Breast epithelium (tissue), 4 donors: ENCODE measurements at places on chromosomes 16 and 17.

- no peak overlapping the region for H3K27ac ChIP-seq
- DNase-seq = no peak
- no peaks in the 10 kb centered on the region for H3K36me3 ChIP-seq
- H3K4me1 ChIP-seq = no peaks in the 10 kb centered on the region
- H3K27me3 ChIP-seq = no peaks in the 10 kb centered on the region
Observed at GRCh38 chr17:72004611-72005331, 116.0 kb upstream of the SOX9 start.

DNA sequence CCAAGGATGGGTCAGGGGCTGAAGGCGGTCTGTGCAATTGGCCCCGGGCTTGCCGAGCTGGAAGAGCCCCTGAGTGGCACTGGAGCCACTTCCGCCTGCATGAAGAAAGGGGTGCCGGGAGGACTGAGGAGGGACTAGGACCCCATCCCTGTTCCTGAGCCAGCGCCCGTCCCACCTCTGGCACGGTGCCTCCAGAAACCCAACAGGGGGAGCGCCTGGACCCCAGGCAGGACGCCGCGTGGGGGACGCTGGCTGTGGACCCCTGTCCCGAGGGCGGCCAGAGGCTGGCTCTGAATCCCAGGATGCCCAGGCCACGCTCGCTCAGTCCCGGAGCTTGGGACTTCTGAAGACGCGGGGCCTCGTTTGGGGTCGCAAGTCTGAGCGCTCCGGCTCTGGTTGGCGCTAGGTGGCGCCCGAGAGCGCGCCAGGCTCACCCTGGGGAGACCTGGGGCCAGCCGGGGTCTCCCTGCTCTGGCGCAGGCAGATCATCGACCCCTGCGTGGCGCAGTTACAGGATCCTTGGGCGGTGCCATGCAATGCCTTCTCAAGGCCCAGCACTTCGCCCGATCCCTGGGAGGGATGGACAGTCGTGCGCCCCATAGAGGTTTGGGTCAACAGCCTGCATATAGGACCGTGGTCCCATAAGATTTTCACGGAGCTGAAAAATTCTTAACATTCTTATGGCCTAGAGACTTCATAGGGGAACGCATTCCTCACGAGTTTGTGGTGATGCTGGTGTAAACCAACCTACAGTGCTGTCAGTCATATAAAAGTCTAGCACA, 58.5 kb upstream of the CREBBP start:
- H3K4me3 ChIP-seq = peak overlapping the region; percentile 66
- no peaks in the 10 kb centered on the region for H3K27me3 ChIP-seq
- DNase-seq = no peak
- no peaks in the 10 kb centered on the region for H3K4me1 ChIP-seq
- H3K36me3 ChIP-seq = no peaks in the 10 kb centered on the region

GRCh38 chr17:72466606-72467005, 345.8 kb downstream of the SOX9 start:
- H3K4me1 ChIP-seq = no peaks in the 10 kb centered on the region
- DNase-seq = no peak
- H3K27me3 ChIP-seq = no peaks in the 10 kb centered on the region

GRCh38 chr17:81537856-81538555, 9.8 kb downstream of the FSCN2 start:
- H3K4me1 ChIP-seq = no peaks in the 10 kb centered on the region
- H3K27me3 ChIP-seq = no peaks in the 10 kb centered on the region
- H3K27ac ChIP-seq = no peak overlapping the region

DNA sequence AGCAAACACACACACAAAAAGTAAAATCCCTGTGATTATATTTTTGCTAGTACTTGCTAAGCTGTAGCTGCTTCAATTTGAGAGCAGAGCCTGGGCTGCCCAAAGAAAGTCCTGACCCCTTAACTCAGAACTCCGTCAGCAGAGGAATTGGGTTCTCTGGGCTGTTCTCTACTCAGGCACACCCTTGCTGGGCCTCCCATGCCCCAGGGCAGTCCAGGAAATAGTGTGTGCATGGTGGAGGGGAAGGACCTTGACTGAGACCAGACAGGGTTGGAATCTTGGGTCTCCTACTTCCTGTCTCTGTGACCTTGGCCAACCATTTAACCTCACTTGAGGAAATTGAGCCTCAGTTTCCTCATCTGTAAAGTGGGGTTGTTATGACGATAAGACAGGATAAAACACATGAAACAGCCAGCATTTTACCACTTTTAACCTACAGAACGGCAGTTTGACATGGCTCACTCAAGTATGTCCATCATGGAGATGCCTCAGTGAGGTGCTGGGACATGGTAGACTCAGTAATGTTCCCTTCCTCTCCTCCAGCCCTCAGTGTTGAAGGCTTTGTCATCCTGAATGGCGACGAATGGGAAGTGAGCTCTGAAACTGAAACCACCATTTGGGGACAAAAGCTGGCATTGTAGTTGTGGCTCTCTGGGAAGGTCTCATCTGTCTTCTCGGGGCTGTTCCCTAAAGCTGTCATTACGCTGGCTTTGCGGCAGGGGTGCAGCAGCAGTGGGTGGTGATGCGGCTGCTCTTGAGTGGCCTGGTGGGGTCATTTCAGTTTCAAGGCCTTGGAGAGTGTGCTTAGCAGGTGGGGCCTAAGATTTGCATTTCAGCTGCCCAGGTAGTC, 74.9 kb downstream of the CMIP start:
- no peak overlapping the region for H3K4me3 ChIP-seq
- no peak for DNase-seq
- H3K4me1 ChIP-seq = no peaks in the 10 kb centered on the region
- H3K27me3 ChIP-seq = no peaks in the 10 kb centered on the region
- H3K36me3 ChIP-seq = no peaks in the 10 kb centered on the region

DNA sequence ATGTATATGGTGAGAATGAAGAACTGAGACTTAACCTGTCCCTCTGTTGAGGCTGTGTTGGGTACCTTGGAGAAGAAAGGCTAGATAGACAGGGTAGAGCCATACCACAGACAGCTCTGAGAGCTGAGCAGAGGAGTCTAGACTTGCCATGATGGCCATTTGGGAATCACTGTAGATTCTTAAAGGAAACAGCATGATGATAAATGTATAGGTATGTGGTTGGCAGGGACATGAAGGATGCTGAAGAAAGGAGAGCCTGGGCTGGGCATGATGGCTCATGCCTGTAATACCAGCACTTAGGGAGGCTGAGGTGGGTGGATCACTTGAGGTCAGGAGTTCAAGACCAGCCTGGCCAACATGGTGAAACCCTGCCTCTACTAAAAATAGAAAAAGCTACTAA, 114.4 kb upstream of the HAS3 start:
- no peaks in the 10 kb centered on the region for H3K27me3 ChIP-seq
- no peaks in the 10 kb centered on the region for H3K4me1 ChIP-seq
- H3K36me3 ChIP-seq = no peaks in the 10 kb centered on the region
- no peak overlapping the region for H3K4me3 ChIP-seq
- DNase-seq = no peak
- no peak overlapping the region for H3K27ac ChIP-seq

- H3K4me3 ChIP-seq = no peak overlapping the region
- H3K36me3 ChIP-seq = no peaks in the 10 kb centered on the region
- H3K27ac ChIP-seq = peak overlapping the region; percentile 85
- no peak for DNase-seq
Observed at GRCh38 chr17:77392376-77393273, 251.9 kb downstream of the SEC14L1 start.

DNA sequence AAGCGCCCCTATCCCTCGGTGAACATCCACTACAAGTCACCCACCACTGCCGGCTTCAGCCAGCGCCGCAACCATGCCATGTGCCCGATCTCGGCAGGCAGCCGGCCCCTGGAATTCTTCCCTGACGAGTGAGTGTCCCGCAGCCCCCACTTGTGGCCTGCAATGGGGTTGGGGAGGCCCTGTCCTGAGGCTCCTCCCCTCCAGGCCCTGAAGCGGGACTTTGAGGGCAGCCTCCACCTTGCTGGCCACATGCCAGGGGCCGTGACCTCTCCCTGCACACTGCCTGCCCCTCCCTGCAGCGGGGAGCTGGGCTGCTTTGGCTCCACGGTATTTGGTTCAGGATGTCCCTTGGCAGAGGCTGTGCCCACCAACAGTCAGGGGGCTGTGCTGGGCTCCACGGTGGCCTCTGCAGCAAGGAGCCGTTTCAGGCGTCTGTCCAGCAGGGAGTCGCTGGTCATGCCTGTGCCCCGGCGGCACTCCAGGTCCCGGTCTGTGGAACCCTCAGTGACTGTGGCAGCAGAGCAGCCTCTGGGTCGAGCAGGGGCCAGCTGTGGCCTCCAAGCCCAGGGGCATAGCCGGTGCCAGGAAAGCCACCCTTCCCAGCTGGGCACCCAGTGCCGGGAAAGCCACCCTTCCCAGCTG, 8.3 kb downstream of the NME3 start:
- no peak for DNase-seq
- no peaks in the 10 kb centered on the region for H3K4me1 ChIP-seq
- peaks cover 5% of the 10 kb centered on the region for H3K36me3 ChIP-seq
- H3K27me3 ChIP-seq = no peaks in the 10 kb centered on the region
- no peak overlapping the region for H3K4me3 ChIP-seq

GRCh38 chr17:21245639-21246084, 7.5 kb downstream of the NATD1 start:
- H3K36me3 ChIP-seq = no peaks in the 10 kb centered on the region
- no peak overlapping the region for H3K27ac ChIP-seq
- H3K4me3 ChIP-seq = no peak overlapping the region
- H3K4me1 ChIP-seq = peaks cover 6% of the 10 kb centered on the region

DNA sequence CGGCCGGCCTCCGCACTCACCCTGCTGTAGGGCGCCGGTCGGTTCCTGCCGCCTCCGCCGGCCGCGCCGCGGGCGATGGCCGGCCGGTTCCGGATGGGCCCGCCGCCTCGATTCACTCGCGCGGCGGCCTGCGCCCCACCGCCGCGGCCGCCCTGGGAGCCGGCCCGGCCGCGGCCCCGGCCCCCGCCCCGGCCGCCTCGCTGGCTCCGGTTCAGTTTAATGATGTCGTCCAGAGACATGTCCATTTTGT, 158 bp downstream of the ALYREF start:
- peaks cover 7% of the 10 kb centered on the region for H3K4me1 ChIP-seq
- peak overlapping the region; percentile 98 for H3K4me3 ChIP-seq
- no peak for DNase-seq
- H3K36me3 ChIP-seq = no peaks in the 10 kb centered on the region
- H3K27me3 ChIP-seq = no peaks in the 10 kb centered on the region

GRCh38 chr16:10589109-10589508, 8.7 kb upstream of the EMP2 start:
- no peaks in the 10 kb centered on the region for H3K36me3 ChIP-seq
- no peak overlapping the region for H3K27ac ChIP-seq
- DNase-seq = no peak
- H3K4me3 ChIP-seq = no peak overlapping the region

DNA sequence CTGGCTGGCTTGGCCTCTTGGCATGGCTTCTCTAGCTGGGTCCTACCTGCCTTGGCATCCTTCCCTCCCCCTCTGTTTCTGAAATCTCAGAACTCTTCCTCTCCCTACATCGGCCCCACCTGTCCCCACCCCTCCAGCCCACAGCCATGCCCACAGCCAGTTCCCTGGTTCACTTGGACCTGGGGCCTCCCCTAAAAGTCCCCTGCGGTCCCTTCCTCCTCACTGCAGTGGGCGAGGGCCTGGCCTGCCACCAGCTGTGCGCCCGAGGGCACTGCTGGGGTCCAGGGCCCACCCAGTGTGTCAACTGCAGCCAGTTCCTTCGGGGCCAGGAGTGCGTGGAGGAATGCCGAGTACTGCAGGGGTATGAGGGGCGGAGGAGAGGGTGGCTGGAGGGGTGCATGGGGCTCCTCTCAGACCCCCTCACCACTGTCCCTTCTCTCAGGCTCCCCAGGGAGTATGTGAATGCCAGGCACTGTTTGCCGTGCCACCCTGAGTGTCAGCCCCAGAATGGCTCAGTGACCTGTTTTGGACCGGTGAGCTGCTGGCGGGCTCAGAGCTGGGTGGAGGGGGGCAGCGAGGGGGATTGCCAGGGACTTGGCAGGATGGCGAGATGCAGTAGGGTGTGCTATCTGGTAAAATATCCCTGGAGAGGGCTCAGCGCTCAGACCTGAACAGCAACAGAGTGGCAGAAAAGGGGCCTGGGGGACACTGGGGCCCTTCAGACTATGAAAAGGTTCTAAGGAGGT, 14.1 kb downstream of the MIEN1 start:
- no peak for DNase-seq
- H3K36me3 ChIP-seq = no peaks in the 10 kb centered on the region
- H3K27me3 ChIP-seq = no peaks in the 10 kb centered on the region
- peak overlapping the region; percentile 93 for H3K27ac ChIP-seq
- H3K4me3 ChIP-seq = peak overlapping the region; percentile 13
- peaks cover 4% of the 10 kb centered on the region for H3K4me1 ChIP-seq

- H3K4me3 ChIP-seq = peak overlapping the region; percentile 86
- H3K27me3 ChIP-seq = no peaks in the 10 kb centered on the region
- H3K4me1 ChIP-seq = peaks cover 11% of the 10 kb centered on the region
Observed at GRCh38 chr17:7883781-7884386, 4.7 kb upstream of the CHD3 start.

DNA sequence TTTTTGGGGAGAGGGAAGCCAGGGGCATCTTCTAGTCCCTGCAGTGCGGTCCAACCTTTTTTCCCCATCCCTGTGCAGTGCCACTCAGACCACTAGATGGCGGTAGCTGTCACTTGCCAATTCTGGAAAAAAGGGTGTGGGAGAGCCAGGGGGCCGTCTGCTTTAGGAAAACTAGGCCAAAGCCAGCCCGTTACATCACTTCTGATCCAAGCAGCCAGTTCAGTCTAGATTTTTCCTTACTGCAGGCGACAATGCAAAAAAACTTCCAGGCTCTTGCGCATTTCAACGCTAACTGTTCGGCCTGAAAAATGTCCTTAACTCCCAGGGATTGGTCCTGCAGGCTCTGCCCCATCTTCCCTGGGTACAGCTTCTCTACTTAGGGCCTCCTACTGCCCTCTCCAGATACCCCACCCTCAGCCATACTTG, 69.2 kb upstream of the CES5A start:
- no peak overlapping the region for H3K4me3 ChIP-seq
- no peaks in the 10 kb centered on the region for H3K4me1 ChIP-seq
- DNase-seq = peak; percentile 32

GRCh38 chr17:55450232-55450825, 28.7 kb upstream of the MMD start:
- H3K4me1 ChIP-seq = no peaks in the 10 kb centered on the region
- H3K4me3 ChIP-seq = no peak overlapping the region
- H3K27me3 ChIP-seq = no peaks in the 10 kb centered on the region
- DNase-seq = no peak

DNA sequence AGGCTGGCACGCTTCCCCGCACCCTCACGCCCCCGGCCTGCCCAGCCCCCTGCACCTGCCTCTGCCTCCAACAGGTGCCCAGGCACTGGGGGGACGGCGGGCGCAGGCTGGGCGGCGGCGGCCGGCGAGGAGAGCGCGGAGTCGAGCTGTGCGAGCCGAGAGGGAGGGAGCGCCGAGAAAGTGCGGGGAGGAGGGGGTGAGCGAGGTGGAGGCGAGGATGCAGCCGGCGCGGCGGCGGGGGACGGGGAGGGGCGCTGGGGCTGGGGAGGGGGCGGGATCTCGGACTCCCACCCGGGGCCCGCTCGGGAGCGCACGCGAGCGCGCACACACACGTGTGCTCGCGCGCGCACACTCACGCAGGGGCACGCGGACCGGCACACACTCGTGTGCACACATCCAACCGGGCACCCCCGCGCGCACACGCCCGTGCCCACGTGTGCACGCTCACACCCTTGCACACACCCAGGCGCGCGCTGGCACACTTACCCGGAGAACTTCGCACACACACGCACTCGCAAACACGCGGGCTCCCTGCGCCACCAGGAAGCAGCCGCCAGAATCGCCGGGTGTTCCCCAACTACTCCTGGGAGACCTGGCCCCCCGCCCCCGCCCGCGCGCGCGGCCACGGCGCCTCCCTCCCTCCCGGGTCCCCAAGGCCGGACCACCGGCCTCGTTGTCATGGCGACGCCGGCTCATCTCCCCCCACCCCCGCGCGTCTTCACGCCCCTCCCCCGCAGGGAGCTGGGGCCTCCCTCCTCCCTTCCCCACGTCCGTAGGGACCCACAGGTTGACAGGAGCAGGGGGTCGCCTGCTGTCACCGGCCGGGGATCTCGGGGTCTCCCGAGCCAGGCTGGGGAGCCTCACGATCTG, at the start of gene DOC2A:
DOC2A (minus strand) TSS at position 184 of the 870 bp plus-strand sequence. CDS start 805 bp downstream, outside the sequence.
- H3K36me3 ChIP-seq = no peaks in the 10 kb centered on the region
- peaks cover 10% of the 10 kb centered on the region for H3K27me3 ChIP-seq
- no peak for DNase-seq
- no peak within 1 kb of the TSS for H3K27ac ChIP-seq
